ENCODE measurements at places on chromosomes 2 and 18. TPM values are rescaled to one million over a fixed set of nuclear protein-coding genes. Genes with fewer than 3 reads are reported as not detected.

Gene MTX2
- total RNA-seq: 27.5 TPM

Gene GRB14
- total RNA-seq: 3.4 TPM

DNA sequence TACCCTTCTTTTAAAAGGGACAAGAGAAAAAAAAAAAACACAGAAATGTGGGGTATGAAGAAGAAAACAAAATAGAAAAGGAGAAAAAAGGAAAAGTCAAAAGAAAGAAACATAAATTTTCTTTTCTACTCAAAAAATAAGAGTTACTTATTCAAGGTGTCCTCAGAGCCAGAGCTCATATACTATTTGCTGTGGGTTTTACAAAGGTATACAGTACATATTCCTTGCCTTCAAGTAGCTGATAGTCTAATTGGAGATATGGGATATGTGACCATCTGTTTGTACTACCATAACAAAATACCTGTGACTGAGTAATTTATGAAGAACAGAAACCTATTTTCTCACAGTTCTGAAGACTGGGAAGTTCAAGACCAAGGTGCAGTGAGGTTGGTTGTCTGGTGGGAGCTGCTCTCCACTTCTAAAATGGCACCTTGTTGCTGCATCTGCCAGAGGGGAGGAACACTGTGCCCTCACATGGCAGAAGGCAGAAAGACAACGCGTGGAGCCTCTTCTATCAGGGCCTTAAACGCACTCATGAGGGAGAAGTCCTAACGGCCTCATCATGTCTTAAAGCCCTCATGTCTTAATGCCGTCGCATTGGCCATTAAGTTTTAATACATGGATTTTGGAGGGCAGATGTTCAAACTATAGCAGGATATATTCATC, 33.9 kb downstream of the NBAS start:
- no peak for DNase-seq

Gene CRYGD
- total RNA-seq: not detected

GRCh38 chr2:20035955-20036666, 15.3 kb downstream of the LAPTM4A start:
- DNase-seq: no peak

DNA sequence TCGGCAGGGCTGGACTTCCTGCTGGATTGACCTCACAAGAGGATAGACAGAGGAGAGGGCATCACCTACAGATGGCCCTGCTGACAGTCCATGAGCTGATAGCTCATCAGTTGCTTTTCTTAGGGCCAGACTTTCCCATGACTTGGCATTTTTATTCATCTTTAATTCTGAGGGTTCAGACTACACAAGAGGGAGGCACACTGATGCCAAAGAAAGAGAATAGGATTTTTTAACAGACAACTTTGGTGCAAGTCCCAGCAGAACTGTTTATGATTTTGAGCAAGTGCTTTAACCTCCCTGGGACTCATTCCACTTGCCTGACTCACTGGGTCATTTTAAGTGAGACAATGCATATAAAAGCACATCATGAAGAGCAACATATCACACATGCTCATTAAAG, 299.2 kb downstream of the INSIG2 start:
- DNase-seq: no peak

- DNase-seq: no peak
Observed at GRCh38 chr18:35683021-35683420, 101.5 kb downstream of the GALNT1 start.

Measured in mucosa of descending colon (tissue), 3 donors.